ENCODE measurements at places on chromosomes 3 and 15.

DNA sequence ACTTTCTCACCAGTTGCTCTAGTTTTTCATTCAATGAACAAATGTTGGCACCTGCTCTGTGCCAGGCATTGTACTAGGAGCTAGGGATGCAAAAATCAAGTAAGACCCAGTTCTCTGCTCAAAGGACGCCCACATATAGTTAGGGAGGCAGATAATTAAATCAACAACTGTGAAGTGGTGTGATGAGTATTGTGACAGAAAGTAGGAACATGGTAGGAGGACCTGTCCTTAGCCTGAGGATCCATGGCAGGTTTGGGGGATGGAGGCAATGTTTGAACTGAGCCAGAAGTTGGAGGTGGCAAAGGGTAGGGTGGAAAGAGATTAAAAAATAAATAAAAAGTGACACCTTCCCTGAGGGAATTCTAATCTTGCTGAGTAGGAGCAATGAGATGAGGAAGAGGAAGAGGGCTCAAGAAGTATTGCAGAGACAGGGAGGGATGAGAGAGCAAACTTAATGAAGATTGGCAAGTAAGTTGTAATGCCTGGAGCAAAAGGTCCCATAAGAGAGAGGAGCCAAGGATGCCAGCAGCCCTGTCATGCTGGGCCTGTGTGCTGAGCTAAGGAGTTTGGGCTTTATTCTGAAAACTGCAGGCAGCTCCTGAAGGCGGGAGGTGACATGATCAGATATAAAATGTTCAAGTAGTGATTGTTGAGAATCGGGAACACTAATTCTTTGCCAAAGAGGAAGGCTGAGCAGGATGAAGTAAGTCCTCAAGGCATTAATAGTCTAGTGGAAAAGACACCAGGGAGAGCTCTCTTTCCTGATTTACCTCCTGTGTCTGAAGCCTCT lies 184.3 kb upstream of the PPP2R3A start:
- no peak for DNase-seq

DNA sequence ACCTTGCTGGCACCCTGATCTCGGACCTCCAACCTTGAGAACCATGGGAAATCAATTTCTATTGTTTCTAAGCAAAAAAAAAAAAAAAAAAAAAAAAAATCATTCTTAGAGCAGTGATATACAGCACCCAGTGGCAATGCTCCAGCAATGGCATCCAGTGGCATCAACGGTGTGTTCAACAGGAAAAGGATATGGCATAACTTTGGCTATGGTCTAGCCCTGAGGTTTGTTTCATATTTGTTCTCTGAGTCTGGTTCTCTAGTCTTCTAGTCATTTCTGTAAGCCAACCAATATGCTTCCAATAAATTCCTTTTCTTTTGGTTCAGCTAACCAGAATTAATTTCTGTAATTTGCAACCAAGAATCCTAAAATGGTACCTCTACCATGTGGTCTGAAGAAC lies 19.2 kb downstream of the DENND4A start:
- DNase-seq = no peak

DNA sequence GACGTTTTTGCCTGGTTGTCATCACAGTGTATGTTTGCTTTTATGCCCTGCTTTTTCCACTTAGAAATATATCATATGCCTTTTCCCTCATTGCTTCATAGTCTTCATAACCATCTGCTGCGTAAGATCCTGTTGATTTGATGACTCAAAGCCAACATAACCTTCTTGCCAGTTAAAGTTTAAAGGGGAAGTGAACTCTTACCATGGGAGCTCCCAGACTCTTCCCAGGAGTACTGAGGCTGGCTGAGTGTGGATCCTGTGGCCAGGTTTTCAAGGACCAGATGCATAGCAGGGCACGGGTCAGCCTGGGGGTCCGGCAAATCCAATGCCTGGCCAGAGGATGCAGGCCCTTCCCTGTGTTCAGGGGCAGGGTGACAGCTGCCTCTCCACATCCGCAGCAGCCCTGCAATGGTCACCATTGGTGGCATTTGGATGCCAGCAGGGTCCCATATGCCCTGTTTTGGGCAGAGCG lies 42.0 kb upstream of the SACM1L start:
- no peak for DNase-seq

DNA sequence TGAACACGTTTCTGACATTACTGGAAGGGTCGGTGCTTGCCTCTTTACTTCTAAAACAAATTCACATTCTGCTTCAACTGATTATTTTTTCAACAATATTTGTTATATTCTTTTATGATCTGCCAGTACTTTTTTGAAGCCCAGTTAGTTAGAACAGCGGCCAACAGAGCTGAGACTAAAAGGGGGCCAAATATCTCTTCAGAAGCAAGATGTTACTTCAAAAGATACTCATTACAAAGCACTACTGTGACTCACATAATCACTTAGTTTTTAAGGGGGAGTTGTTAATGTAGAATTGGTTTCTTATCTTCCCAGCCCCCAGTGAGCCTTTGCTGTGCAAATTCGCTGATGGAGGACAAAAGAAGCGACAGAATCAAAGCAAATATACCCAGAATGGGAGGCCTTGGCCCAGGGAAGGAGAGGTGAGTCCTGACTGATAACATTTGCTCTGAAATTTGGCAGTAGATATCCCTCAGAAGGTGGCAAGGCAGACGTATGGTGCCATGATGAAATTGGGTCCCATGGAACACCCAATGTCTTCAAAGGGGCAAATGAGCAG lies 587.8 kb downstream of the RBMS3 start:
- DNase-seq = no peak

DNA sequence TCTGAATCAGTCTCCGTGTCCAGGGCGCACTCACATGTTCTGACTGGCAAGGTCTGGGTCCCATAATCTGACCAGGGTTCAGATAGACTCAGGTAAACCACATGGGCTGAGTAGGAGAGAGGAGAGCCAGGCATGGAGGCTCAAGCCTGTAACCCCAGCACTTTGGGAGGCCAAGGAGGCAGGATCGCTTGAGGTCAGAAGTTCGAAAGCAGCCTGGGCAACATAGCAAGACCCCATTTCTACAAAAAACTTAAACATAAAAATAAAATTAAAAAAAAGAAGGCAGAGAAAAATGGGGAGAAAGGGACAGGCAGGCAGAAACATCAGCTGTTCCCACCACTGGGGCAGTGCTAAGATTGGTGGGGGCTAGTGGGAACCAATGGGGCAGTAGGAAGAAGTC lies 5.4 kb downstream of the TMEM43 start:
- DNase-seq = no peak

- no peak for DNase-seq
These were observed 29.4 kb downstream of the MELTF start for GRCh38 chr3:197000211-197000610.

DNA sequence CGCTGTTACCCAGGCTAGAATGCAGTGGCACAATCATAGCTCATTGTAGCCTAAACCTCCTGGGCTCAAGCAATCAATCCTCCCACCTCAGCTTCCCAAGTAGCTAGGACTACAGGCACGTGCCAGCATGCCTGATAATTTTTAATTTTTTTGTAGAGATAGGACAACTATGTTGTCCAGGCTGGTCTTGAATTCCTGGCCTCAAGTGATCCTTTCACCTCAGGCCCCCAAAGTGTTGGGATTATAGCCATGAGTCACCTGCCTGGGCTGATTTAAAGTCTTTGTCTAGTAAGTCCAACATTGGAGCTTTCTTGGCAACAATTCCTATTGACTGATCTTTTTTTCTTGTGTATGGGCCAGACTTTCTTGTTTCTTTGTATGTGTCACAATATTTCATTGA lies 28.1 kb downstream of the SPINK8 start:
- no peak for DNase-seq

GRCh38 chr3:151268267-151269235 lies 9.8 kb downstream of the P2RY14 start:
- no peak for DNase-seq

DNA sequence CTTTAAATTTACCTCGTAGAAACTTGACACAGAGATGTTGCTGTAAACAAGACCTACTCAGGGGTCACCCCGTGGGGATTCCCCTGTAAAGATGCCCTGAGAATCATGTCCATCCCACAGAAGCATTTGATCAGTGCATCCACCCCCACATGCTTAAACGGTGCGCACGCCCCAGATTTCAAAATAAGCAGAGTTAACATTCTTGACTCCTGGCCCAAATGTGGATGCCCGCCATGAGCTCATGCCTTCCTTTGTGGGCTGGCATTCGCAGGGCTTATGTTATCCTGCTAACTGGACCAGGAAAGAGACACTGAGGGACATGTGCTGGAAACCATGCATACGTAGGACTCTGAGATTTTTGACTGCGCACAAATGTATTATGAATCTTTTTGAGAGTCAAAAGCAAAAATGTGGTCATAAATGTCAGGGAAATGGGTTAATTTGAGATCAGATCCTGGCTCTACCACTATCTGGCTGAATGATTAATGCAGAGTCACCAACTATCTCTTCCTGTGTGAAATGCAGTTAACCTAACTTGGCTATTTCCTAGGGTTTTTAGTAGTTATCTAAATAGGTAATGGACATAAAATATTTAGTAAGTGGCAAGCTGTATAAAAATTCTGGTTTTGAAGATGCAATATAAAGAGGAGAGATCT lies 9.1 kb upstream of the TP63 start:
- no peak for DNase-seq

GRCh38 chr15:95690631-95691340 lies 639.7 kb upstream of the NR2F2 start:
- DNase-seq = no peak

DNA sequence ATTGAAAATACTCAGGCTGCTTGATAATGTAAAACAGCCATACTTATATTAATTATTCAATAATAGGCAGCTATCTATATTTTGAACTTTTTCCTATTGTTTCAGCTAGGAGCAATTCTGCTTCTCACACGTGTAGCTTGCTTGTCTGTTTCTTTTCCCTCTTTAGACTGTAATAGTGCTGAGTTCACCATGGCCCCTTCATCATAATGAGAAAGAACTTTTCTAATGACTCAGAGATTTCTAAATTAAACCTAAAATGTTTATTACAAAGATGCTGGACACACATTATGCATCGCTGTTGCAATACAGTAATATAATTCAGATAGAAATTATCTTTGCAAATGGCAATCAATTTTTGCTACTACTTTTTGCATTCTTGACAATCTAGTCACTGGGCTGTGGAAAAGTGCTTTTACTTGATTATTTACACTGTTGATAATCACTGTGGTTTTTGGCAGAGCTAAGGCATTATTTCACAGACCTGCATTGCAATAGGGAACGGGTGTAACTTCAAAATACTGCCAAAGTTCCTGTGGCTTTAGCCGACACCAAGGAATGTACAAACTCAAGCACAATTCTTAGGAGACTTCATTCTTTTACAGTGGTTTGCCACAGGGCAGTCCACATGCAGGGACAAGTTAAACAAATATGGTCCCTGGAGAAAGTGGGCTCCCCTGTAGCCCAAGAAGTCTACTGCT lies 281.0 kb upstream of the TBL1XR1 start:
- DNase-seq = no peak

DNA sequence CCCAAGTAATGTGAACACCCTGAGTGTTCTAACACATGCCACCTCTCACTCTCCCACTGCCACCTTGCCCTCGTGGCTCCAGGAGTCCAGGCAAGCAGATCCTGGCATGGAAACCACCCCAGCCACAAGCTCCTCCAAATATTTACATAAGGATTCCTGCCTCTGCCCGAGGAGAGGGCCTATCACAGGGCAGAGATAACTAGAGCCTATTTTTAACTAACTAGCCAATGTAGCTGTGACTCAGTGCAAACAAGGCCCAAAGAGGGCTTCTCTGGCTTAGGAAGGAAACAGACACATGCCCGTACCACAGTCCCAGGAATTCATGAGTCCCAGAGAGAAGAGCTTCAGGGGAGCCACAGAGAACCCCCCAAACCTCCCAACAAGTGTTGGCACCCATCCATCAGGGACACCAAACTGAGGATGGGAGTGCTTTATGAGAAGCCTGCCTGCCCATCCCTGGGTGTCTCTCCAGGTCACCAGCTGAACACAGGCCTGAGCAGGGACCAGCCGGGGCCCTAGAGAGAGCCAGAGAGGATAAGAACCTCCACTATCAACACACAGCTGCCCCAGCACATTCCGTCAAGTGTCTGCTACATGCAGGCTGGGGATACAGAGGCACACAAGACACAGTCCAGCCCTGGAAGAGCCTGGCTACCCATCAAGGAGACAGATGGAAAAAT lies 9.2 kb downstream of the FYCO1 start:
- DNase-seq = no peak

GRCh38 chr15:37902126-37902525 lies 32.3 kb upstream of the TMCO5A start:
- no peak for DNase-seq

GRCh38 chr3:44396200-44397171 lies 57.9 kb downstream of the TCAIM start:
- no peak for DNase-seq

GRCh38 chr3:29711255-29711771 lies 430.4 kb downstream of the RBMS3 start:
- DNase-seq = no peak

GRCh38 chr15:99324082-99324620 lies 72.9 kb downstream of the LRRC28 start:
- no peak for DNase-seq

DNA sequence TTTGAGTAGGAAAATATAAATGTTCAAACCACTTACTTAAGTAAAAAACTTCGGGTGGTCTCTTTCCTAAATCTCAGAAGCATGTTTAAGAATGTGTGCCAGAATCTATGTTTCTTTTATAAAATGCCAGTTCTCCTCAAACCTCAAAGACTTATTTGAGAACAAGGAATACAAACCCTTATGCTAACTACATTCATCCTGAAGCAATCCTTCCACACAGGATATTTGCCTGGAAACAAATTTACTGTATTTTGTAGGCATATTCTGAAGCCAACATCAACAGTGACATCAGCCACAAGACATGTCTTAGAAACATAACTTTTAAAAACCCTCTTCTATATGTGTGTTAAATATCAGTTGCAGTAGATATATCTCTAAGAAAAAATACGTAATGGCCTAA lies 1077.0 kb downstream of the ROBO1 start:
- DNase-seq = no peak

- DNase-seq = no peak
These were observed 32.3 kb downstream of the TMOD3 start for GRCh38 chr15:51861557-51862359.

DNA sequence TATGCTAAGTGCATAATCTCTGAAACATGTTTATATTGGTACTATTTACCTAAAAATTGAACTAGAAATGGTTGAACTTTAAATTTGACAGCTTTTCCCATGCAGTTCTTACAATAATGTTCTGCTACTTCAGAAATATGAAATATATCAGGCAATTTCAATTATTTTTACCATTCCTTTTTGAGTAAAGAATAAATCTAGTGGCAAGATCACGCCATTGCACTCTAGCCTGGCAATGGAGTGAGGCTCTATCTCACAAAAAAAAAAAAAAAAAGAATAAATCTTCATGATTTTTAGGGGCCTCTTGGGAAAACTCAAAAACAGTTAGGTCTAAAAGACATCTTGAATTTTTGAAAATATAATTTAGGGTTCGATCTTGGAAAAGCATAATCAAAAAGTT lies 10.6 kb upstream of the DNAAF4 start:
- no peak for DNase-seq
